ENCODE measurements at places on chromosomes 6 and 20. TPM values are rescaled to one million over a fixed set of nuclear protein-coding genes. Genes with fewer than 3 reads are reported as not detected.
A peak's percentile ranks its signal among the peaks of the same experiment; 100 is the strongest.

GRCh38 chr6:158911746-158912480 is 88.1 kb downstream of the RSPH3 start:
- H3K27me3 ChIP-seq, result peaks cover 9% of the 10 kb centered on the region
- no peak overlapping the region for H3K4me3 ChIP-seq
- no peak overlapping the region for H3K27ac ChIP-seq

GRCh38 chr20:58718121-58718563 is 25.5 kb downstream of the NPEPL1 start:
- no peak overlapping the region for H3K27ac ChIP-seq
- DNase-seq, result peak; percentile 14
- no peak overlapping the region for H3K4me3 ChIP-seq
- H3K36me3 ChIP-seq, result no peaks in the 10 kb centered on the region
- H3K4me1 ChIP-seq, result no peaks in the 10 kb centered on the region

DNA sequence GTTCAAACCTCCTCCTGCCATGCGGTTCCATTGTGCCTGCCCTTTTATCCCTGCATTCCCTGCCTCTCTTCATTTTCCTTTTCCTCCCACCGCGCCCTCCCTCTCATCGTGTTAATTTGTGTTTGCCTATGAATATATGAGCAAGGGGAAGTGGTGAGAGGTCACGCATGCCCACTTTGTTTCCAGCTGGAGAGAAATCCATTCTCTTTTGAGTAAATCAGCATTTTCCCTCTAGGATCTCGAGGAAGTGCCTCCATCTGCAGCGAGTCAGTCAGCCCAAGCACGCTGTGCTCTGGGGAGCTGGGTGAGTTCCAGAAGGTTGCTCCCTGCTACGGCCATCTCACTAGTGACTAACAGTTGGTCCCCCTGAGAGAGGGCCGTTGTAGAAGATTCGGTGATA is 42.9 kb downstream of the CDH26 start:
- no peak overlapping the region for H3K4me3 ChIP-seq
- no peaks in the 10 kb centered on the region for H3K4me1 ChIP-seq
- no peaks in the 10 kb centered on the region for H3K36me3 ChIP-seq
- no peaks in the 10 kb centered on the region for H3K27me3 ChIP-seq

DNA sequence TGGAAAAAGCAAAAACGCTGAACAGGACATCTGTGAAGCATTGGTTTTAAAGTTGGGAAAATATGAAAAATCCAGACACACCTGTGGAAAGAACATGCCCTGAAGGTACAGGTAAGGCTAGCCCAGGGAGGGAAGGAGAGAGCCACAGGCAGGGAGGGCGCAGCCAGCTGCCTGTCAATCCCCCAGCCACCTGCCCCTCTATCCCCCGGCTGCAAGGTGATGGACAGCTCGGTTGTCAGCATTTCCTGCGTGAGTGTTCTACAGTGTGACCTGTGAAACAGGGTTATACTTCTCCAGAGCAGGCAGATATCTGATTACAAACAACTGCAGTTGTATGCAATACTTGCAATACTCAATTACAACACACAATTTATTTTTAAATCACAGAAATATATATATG is 358.1 kb downstream of the SMOC2 start:
- no peaks in the 10 kb centered on the region for H3K4me1 ChIP-seq
- H3K27ac ChIP-seq, result no peak overlapping the region
- no peak overlapping the region for H3K4me3 ChIP-seq
- DNase-seq, result no peak
- peaks cover 1% of the 10 kb centered on the region for H3K27me3 ChIP-seq
- no peaks in the 10 kb centered on the region for H3K36me3 ChIP-seq

CFAP61 gene
- not detected for total RNA-seq

ZSCAN23 gene
- total RNA-seq, result 0.38 TPM

TSHZ2 gene
- total RNA-seq, result 5.4 TPM

DNA sequence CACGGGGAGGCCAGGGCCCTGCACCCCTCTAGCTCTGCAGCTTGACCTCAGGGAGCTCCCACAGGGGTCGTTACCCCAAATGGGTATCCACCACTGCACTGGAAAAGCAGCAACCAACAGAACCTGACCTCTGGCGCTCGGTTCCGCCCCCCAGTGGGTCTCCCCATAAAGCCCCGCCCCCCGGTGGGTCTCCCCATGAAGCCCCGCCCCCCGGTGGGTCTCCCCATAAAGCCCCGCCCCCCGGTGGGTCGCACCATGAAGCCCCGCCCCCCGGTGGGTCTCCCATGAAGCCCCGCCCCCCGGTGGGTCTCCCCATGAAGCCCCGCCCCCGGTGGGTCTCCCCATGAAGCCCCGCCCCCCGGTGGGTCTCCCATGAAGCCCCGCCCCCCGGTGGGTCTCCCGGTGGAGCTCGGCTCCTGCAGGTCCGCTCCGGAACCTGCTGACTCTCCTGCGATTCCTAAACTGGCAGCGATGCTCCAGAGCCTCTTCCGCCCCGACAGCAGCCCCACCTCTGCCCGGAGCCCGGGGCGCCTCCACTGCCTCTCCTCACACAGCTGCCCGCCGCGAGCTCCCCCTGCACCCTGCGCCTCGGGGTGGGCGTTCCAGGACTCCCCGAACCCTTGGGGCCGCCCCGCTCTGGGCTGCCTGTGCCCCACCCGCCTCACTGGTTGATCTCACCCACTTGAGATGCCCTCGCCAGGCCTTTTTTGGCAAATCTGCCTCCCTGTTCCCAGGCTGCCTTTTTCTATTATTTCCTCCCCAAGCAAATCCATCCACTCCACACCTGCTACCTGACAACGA is 12.1 kb downstream of the SLC2A4RG start:
- H3K36me3 ChIP-seq, result no peaks in the 10 kb centered on the region

TBX18 gene
- total RNA-seq, result not detected

PROKR2 gene
- total RNA-seq, result not detected

CST4 gene
- total RNA-seq, result not detected

- no peak overlapping the region for H3K4me3 ChIP-seq
- H3K27ac ChIP-seq, result no peak overlapping the region
- no peak for DNase-seq
- H3K36me3 ChIP-seq, result peaks cover 13% of the 10 kb centered on the region
- H3K4me1 ChIP-seq, result no peaks in the 10 kb centered on the region
- H3K27me3 ChIP-seq, result no peaks in the 10 kb centered on the region
These were observed 8.1 kb downstream of the LYRM2 start for GRCh38 chr6:89630488-89630887.

GRCh38 chr6:157688960-157689599 is 134.0 kb upstream of the SNX9 start:
- H3K27me3 ChIP-seq, result peaks cover 15% of the 10 kb centered on the region
- H3K4me3 ChIP-seq, result no peak overlapping the region
- no peaks in the 10 kb centered on the region for H3K36me3 ChIP-seq
- H3K4me1 ChIP-seq, result no peaks in the 10 kb centered on the region

GRCh38 chr6:137001299-137001976 is 43.3 kb downstream of the IL20RA start:
- H3K27ac ChIP-seq, result no peak overlapping the region
- H3K4me3 ChIP-seq, result no peak overlapping the region
- peaks cover 28% of the 10 kb centered on the region for H3K27me3 ChIP-seq
- no peak for DNase-seq
- H3K4me1 ChIP-seq, result no peaks in the 10 kb centered on the region

- H3K4me3 ChIP-seq, result no peak overlapping the region
- no peak for DNase-seq
- H3K4me1 ChIP-seq, result no peaks in the 10 kb centered on the region
These were observed 42.5 kb upstream of the DST start for GRCh38 chr6:56685102-56685733.

GRCh38 chr20:38275815-38276550 is 15.4 kb upstream of the KIAA1755 start:
- H3K36me3 ChIP-seq, result no peaks in the 10 kb centered on the region
- peaks cover 7% of the 10 kb centered on the region for H3K27me3 ChIP-seq
- peaks cover 4% of the 10 kb centered on the region for H3K4me1 ChIP-seq
- no peak for DNase-seq
- no peak overlapping the region for H3K4me3 ChIP-seq

- no peaks in the 10 kb centered on the region for H3K4me1 ChIP-seq
- H3K36me3 ChIP-seq, result peaks cover 34% of the 10 kb centered on the region
- H3K27me3 ChIP-seq, result no peaks in the 10 kb centered on the region
- H3K4me3 ChIP-seq, result no peak overlapping the region
- H3K27ac ChIP-seq, result no peak overlapping the region
These were observed 120.0 kb downstream of the TMEM242 start for GRCh38 chr6:157203312-157203744.

CALHM5 gene
- not detected for total RNA-seq

- DNase-seq, result no peak
- H3K4me3 ChIP-seq, result no peak overlapping the region
- H3K27ac ChIP-seq, result no peak overlapping the region
- H3K27me3 ChIP-seq, result peaks cover 44% of the 10 kb centered on the region
These were observed 17.4 kb downstream of the POPDC3 start for GRCh38 chr6:105162377-105162776.

CHRNA4 gene
- not detected for total RNA-seq

DNA sequence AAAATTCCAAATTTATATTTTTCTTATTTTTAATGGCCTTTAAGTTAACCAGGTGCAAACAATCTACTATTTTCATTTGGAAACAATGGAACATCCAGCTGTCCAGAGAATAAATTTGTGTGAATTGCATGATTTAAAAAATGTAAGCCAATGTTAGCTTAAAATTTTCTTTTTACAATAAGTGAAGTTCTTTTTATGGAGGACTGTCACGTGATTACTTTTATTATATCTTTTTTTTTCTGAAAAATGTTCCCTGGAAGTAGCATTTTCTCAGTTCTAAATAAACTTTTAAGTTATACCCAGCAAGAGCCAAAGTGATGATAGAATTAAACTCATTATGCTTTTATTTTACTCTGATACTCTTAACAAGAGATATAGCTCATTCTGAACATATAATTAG is 267.7 kb upstream of the SLC35B3 start:
- no peaks in the 10 kb centered on the region for H3K27me3 ChIP-seq
- no peak for DNase-seq
- no peaks in the 10 kb centered on the region for H3K36me3 ChIP-seq
- H3K4me3 ChIP-seq, result no peak overlapping the region
- no peak overlapping the region for H3K27ac ChIP-seq
- H3K4me1 ChIP-seq, result no peaks in the 10 kb centered on the region

PACRG gene
- not detected for total RNA-seq

GSTA4 gene
- total RNA-seq, result 13.0 TPM

BPIFA1 gene
- not detected for total RNA-seq

PBOV1 gene
- not detected for total RNA-seq

DNA sequence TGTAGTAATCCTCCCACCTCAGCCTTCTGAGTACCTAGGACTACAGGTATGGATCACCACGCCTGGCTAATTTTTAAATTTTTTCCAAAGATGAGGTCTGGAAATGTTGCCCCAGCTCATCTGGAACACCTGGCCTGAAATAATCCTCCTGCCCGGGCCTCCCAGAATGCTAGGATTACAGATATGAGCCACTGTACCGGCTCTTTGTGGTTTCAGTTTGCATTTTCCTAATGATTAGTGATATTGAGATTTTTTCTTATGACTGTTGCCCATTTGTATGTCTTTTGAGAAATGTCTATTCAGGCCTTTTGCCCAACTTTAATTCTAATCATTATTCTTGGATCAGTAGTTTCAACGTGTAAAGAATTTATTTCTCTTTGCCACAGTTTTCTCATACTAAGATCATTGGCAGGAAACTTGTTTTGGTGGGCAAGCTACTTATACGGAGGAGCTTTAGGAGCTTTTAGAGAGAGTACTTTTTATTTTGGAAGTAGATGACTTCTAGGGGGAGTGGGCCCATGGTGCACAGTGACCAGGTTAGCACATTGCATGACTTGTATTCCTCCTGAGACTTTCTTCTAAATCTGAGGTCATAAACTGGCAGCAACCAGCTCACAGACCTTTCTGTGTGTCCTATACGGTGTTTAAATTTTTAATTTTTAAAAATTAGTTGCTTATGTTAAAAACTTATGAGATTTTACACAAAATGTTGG is 62.3 kb downstream of the STK4 start:
- H3K27me3 ChIP-seq, result no peaks in the 10 kb centered on the region
- peaks cover 44% of the 10 kb centered on the region for H3K4me1 ChIP-seq
- H3K4me3 ChIP-seq, result no peak overlapping the region

GRCh38 chr20:62506087-62506486 is 30.3 kb upstream of the GATA5 start:
- no peaks in the 10 kb centered on the region for H3K27me3 ChIP-seq
- H3K4me3 ChIP-seq, result no peak overlapping the region
- no peak overlapping the region for H3K27ac ChIP-seq
- peaks cover 17% of the 10 kb centered on the region for H3K4me1 ChIP-seq

KCNK16 gene
- total RNA-seq, result not detected

ZC2HC1B gene
- total RNA-seq, result not detected

ANGPT4 gene
- not detected for total RNA-seq

- H3K27ac ChIP-seq, result peak overlapping the region; percentile 59
- peaks cover 26% of the 10 kb centered on the region for H3K4me1 ChIP-seq
- no peak for DNase-seq
- peaks cover 9% of the 10 kb centered on the region for H3K36me3 ChIP-seq
- H3K4me3 ChIP-seq, result peak overlapping the region; percentile 32
- H3K27me3 ChIP-seq, result peaks cover 66% of the 10 kb centered on the region
These were observed 822 bp downstream of the FOXQ1 start for GRCh38 chr6:1312473-1313367.

DNA sequence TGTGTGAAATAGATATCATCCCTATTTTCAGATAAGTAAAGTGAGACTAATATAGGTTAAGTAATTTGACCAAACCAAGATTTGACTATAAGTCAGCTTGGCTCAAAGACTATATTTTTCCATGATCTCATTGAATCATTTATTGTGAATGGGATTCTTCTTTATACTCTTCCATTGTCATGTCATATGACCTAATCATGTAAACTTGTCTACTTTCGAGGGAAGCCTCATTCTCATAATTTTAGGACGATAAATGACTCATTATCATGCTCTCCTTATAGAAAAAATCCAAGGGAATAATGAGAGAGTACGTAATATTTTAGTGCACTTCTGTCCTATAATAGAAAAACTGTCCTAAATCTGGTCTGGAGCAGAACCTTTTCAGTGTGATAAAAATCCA is 40.9 kb upstream of the CCN6 start:
- no peaks in the 10 kb centered on the region for H3K27me3 ChIP-seq
- DNase-seq, result no peak
- no peak overlapping the region for H3K4me3 ChIP-seq
- H3K27ac ChIP-seq, result no peak overlapping the region
- H3K4me1 ChIP-seq, result peaks cover 29% of the 10 kb centered on the region
- H3K36me3 ChIP-seq, result no peaks in the 10 kb centered on the region

- DNase-seq, result no peak
- H3K4me1 ChIP-seq, result no peaks in the 10 kb centered on the region
These were observed 170.6 kb downstream of the TASP1 start for GRCh38 chr20:13468166-13468565.

- no peak for DNase-seq
- peaks cover 34% of the 10 kb centered on the region for H3K4me1 ChIP-seq
- H3K36me3 ChIP-seq, result peaks cover 7% of the 10 kb centered on the region
- H3K27me3 ChIP-seq, result peaks cover 92% of the 10 kb centered on the region
- H3K27ac ChIP-seq, result peak within 1 kb of the TSS; percentile 44
These were observed at the start of gene NR2E1 for GRCh38 chr6:108165714-108166663. Gene NR2E1 (plus strand): TSS chr6:108166022. CDS start chr6:108166766, 744 bp downstream.

GRCh38 chr6:168671863-168672546 is 231.0 kb downstream of the SMOC2 start:
- H3K4me3 ChIP-seq, result no peak overlapping the region
- no peak for DNase-seq
- no peak overlapping the region for H3K27ac ChIP-seq
- no peaks in the 10 kb centered on the region for H3K27me3 ChIP-seq
- no peaks in the 10 kb centered on the region for H3K36me3 ChIP-seq

GRCh38 chr6:161511447-161512095 is 237.7 kb upstream of the AGPAT4 start:
- no peak overlapping the region for H3K27ac ChIP-seq
- DNase-seq, result no peak
- H3K4me1 ChIP-seq, result no peaks in the 10 kb centered on the region
- H3K4me3 ChIP-seq, result no peak overlapping the region

- no peak for DNase-seq
- no peak overlapping the region for H3K4me3 ChIP-seq
- no peaks in the 10 kb centered on the region for H3K27me3 ChIP-seq
- no peak overlapping the region for H3K27ac ChIP-seq
- no peaks in the 10 kb centered on the region for H3K36me3 ChIP-seq
- H3K4me1 ChIP-seq, result no peaks in the 10 kb centered on the region
These were observed 156.1 kb upstream of the AGPAT4 start for GRCh38 chr6:161429921-161430490.
